ENCODE measurements at places on chromosomes 16 and 17.

GRCh38 chr17:32814836-32815235 lies 62.1 kb downstream of the MYO1D start:
- DNase-seq, result no peak

- no peak for DNase-seq
These were observed 29.4 kb downstream of the NAGPA start for GRCh38 chr16:5004311-5004710.

DNA sequence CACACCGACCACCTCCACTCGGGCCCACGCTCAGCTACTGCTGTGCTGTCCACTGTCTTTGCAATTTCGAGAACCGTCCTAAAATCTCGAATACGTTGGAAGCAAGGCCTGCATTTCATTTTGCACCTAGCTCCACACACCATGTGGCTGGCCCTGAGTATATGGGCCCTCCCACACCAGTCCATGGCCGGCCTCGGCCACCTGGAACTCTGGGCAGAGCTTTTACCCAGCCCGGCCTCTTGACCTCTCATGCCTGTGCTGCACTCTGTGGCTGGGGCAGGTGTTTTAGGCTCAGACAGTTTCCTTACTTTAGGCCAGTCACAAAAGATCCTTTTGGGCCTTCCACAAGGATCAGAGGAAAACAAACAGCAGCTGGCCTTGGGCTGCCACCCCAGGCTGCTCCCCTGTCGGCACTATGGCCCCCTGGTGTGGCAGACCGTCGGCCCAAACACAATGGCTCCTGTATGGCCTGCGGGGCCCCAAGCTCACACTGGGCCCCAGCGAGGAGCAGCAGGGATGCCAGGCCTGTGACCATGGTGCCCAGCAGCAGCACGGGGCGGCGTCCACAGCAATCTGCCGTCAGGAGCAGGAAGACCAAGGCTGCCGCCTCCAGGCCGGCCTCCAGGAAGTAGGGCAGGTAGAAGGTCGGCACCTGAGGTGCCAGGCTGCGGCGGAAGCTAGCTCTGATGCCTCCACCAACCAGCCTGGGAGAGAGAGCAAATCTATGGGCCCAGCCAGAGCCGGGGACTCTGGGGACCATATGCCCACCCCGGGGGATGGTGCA lies 2.5 kb downstream of the SLC22A31 start:
- no peak for DNase-seq

- no peak for DNase-seq
These were observed 11.7 kb downstream of the RNF213 start for GRCh38 chr17:80272366-80272765.

DNA sequence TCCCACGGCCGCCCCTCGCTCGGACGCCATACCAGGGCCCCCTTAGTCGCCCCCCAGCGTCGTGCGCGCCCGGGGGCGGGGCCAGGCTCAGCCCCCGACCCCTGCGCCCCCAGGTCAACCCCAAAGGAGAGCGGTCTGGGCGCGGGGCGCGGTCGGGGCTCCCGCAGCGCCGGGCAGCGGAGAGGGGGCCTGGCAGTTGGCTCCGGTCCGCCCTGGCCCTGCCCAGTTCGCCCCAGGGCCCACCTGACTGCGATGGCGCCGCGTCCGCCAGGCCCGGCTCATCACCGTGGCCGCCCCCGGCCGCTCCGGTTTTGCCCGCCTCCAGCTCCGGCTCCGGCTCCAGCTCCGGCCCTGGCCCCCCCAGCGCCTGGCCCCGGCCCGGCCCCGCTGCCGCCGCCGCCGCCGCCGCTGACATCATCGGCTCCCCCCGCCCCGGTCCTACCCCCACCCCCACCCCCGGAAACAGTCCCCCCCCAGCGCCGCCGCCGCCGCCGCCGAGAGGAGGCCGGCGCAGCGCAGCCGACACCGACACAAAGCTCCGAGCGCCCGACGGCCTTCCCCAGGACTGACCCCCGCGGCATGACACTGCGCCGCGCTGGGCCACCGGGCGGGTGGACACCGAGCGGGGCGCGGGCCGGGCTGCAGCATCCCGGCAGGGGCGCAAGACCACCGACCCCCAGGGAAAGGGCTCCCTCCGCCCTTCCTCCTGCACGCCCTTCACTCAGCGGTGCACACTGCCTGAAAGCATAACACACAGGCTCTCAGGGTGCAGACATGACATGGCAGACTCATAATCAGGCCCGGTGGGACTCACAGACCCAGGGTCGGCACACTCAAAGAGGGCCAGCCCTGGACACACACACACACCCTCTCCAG lies at the start of gene ZBTB4:
ZBTB4 (minus strand) TSS at position 419 of the 876 bp plus-strand sequence. CDS start 12,830 bp downstream, outside the sequence.
- DNase-seq, result peak; percentile 47

GRCh38 chr16:27982184-27982583 lies 81.3 kb downstream of the GSG1L start:
- DNase-seq, result no peak

DNA sequence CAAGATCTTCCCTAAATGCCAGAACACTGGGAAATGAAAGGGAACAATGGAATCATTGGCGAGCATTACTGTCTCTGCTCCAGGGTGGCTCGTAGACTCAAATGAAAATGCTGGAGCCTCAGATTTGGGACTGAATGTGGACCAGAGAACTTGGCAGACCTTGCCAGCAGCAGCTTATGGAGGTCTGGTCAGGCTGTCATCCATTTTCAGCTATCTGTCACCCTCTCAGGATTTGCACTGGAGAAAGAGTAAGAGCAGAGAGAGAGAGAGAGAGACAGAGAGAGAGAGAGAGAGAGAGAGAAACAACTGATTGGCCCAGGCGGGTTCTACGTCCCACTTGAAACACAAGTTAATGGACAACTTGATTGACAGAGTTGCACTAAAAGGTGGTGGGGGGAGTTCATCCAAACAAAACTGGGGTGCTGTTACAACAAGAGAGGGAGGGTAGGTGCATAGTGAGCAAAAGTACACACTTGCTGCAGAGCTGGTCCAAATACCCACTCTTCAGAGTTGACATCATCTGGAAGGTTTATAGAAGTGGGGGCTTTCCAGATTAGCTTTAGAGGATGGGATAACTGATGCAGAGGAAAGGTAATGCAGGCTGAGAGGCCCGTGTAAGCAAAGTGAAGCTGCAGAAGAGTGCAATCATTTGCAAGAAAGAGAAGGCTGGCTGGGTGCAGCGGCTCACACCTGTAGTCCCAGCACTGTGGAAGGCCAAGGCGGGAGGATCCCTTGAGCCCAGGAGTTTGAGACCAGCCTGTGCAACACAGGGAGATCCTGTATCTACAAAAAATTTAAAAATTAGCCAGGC lies 16.5 kb upstream of the NSMCE1 start:
- DNase-seq, result peak; percentile 67

GRCh38 chr16:51002881-51003490 lies 148.1 kb downstream of the SALL1 start:
- no peak for DNase-seq

GRCh38 chr16:57016831-57017230 lies 27.5 kb downstream of the NLRC5 start:
- no peak for DNase-seq

DNA sequence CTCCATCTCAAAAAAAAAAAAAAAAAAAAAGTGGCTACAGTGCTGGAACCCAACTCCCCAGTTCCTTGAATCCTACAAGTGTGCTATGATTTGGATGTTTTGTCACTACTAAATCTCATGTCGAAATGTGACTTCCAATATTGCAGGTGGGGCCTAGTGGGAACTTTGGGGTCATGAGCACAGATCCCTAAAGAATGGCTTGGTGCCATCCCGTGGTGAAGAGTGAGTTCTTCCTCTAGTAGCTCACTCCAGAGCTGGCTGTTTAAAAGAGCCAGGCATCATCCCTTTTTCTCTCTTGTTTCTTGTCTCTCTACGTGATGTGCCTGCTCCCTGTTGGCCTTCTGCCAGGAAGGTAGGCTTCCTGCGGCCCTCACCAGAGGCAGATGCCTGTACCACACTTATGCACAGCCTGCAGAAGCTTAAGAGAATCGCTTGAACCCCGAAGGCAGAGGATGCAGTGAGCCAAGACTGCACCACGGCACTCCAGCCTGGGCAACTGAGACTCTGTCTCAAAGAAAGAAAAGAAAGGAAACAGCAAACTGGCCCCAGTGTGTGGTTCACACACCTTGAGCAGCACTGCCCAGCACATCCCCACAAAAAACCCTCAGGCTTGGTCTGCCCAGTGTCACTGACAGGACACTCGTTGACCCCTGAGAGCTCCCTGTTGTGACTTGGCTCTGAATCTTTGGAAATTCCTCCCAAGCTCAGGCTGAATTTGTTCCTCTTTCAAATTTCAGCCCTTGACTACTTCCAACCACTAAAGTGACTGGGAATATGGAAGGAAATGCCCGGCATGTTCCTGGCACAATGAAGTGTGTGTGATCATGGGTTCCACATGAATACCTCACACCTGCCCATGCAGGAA lies 3.1 kb downstream of the MT1E start:
- no peak for DNase-seq

GRCh38 chr16:57125376-57125775 lies 33.0 kb downstream of the CPNE2 start:
- DNase-seq, result no peak

GRCh38 chr17:60864708-60865005 lies 187.0 kb downstream of the BCAS3 start:
- no peak for DNase-seq

Data from T-helper 2 cell (primary cell).